ENCODE measurements at places on chromosomes 12 and 14.

DNA sequence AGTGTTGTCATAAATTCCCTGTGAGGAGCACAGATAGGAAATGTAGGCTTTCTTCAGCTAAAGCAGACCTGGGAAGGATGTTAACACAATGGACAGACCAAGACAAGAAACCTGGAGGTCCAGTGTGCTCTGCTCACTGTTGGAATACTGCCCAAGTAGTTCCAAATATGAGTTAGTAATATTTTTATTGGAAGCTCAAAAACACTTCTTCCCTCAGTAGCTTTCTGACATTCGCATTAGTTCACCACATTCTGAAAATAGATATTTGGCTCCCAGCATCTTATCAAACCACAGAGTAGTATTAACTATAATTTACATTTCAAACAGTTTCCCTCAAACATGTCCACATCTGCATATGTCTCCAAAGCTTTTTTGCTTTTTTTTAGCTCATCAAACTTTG lies 74.8 kb upstream of the PYGL start:
- DNase-seq = no peak

GRCh38 chr12:65881965-65882413 lies 57.7 kb downstream of the HMGA2 start:
- DNase-seq = no peak

- DNase-seq = no peak
Measured at GRCh38 chr14:35988972-35989690, 163.0 kb downstream of the BRMS1L start.

DNA sequence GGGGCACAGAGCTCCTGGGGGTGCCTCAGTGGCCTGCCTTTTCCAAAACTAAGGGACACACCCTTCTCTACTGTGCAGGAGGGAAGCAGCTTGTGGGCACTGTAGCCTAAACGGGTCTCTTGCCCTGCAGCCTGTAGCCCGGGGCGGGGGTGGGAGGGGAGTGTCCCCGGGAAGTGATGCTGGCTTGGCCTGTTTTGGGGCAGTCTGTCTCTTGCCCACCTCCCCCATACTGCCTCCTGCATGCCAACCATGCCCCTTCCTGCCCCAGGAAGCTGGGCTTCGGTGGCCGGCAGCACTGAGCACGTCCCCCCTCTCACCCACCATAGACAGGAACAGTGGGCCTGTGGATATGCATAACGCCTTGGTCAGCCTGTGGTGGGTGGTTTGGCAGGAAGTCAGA lies 43.4 kb downstream of the PRIMA1 start:
- no peak for DNase-seq

- DNase-seq = no peak
Measured at GRCh38 chr12:3680919-3681594, 71.9 kb downstream of the CRACR2A start.

GRCh38 chr12:112183141-112184021 lies 58.0 kb downstream of the TRAFD1 start:
- no peak for DNase-seq

DNA sequence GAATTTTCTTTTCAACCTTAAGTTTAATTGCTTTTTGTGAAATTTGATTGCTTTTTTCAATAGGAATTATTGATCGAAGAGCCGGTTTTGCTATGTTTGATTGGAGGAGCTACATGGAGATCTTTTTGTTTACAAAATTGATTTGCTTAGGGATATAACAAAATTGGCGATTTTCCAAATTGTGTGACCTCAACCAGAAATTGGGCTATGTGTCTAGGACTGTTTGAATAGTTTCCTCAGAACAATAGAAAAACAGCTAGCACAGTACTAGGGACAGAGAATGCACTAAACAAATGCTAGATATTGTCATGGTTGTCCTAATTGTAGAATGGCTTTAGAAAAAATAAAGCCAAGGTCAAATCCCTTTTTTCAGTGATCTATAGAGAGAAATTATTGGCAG lies 2.4 kb downstream of the SLC17A8 start:
- no peak for DNase-seq

GRCh38 chr12:111768159-111768895 lies 1.6 kb downstream of the ALDH2 start:
- DNase-seq = no peak

DNA sequence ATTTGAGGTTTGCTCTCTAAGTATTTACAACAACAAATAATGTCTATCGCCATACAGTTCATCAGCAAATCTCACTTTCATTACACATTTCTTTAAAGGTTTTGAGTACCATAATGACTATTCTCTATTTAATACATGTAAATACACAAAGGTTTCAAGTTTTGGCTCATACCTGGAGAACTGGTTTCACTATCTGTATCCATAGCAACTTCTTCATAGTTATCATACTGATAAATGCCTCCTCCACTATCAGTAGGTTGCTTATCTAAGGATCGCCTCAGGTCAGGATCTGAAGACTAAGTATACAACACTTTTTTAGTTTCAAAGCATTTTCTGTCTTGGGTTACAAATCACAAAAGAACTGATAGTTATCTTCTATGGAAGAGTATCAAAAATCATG lies 21.4 kb downstream of the ZFC3H1 start:
- no peak for DNase-seq

- no peak for DNase-seq
Measured at GRCh38 chr12:58425481-58426392, 484.4 kb downstream of the ATP23 start.

- no peak for DNase-seq
Measured at GRCh38 chr14:95356245-95356869, 36.6 kb upstream of the CLMN start.

- DNase-seq = no peak
Measured at GRCh38 chr14:63269561-63270225, 49.0 kb downstream of the GPHB5 start.

GRCh38 chr14:20143911-20144310 lies 5.3 kb downstream of the OR4N5 start:
- no peak for DNase-seq

DNA sequence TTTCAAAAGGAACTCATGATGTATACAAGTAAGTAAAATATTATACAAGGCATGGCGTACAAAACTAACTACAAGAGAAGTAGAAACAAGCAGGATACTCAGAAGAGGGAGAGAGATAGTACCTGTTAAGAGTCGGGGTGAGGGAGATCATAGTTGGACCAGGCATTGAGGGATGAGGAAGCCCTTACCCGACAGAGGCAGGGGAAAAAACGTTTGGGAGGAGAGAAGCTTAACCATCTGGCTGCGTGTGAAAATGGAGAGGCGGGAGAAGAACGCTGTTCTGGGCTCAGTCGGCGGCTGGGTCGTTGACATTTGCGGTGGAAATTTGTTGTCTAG lies 575 bp upstream of the FMNL3 start:
- DNase-seq = no peak

GRCh38 chr14:55302367-55303124 lies 31.3 kb downstream of the FBXO34 start:
- no peak for DNase-seq

DNA sequence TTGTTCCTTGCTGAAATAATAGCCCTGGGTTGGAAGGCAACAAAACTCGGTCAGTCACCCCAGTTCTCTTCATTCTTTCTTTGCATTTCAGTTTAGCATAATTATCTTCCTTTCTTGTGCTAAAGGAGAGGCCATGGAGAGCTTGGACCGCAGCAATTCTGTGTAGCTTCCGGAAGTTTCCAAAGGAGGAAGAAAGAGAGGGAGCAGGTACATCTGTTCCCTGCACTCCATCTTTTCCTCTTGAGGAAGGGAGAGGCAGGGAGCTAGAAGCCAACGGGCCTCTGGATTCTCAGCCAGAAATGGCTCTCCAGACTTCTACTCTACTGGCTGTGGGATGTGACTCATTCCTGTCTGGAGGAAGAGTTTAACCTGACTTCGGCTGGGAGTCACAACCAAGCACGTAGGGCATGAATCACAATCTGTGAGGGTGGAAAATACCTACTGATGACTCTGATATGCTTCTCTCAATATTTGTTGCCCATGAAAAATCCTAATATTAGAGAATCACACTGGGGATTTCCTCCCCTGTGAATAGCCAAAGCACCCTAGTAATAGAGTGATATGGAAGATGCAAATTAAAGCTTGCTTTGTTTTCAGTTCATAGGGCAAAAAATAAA lies 17.0 kb downstream of the ANO6 start:
- no peak for DNase-seq

- DNase-seq = no peak
Measured at GRCh38 chr14:70697701-70698100, 56.0 kb downstream of the TTC9 start.

All from stimulated activated CD8-positive, alpha-beta memory T cell treated with anti-CD3 and anti-CD28 coated beads, Interleukin-12 subunit alpha, Interleukin-12 subunit beta, amount 100 ng/mL, for 4 hours (primary cell).